ENCODE measurements at places on chromosomes 11 and 22. TPM values are rescaled to one million over a fixed set of nuclear protein-coding genes. Genes with fewer than 3 reads are reported as not detected.
A peak's percentile ranks its signal among the peaks of the same experiment; 100 is the strongest.

GRCh38 chr11:26583550-26583949, 11.5 kb upstream of the MUC15 start:
- H3K27ac ChIP-seq = no peak overlapping the region
- no peaks in the 10 kb centered on the region for H3K36me3 ChIP-seq
- no peaks in the 10 kb centered on the region for H3K27me3 ChIP-seq
- no peaks in the 10 kb centered on the region for H3K4me1 ChIP-seq

- H3K27me3 ChIP-seq = no peaks in the 10 kb centered on the region
- no peak for DNase-seq
- no peaks in the 10 kb centered on the region for H3K36me3 ChIP-seq
- no peak overlapping the region for H3K4me3 ChIP-seq
- no peak overlapping the region for H3K27ac ChIP-seq
- no peaks in the 10 kb centered on the region for H3K4me1 ChIP-seq
Measured at GRCh38 chr11:109527496-109527895, 105.5 kb downstream of the C11orf87 start.

DNA sequence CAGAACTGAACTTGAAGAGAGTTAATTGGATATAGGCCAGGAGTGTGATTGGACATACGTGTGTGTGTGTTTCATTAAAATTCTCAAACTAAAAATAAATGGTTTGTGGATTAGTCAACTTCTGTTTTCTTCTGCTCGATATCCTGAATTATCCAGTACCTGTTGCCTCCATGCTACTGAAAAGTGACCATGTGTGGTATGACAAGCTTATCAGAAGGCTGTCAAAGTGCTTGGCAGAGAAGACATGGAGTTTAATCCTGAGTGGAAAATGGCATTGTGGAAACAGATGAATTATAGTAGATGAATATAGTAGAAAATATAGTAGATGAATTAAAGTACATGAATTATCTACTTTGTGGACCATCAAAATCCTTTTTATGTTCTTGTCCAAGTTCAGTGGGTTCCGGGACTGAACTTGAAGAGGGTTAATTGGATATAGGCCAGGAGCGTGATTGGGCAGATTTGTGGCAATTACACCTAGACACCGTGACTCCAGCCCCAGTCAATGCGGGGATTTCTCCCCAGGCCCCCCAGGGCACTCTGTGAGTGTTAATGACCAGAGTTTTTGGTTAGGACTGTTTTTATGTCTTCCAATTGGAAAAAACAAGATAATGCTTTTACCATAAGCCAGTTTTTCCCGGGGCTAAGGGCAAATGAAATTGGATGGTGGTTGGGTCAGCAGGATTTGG, 30.1 kb downstream of the GRAMD1B start:
- no peak for DNase-seq
- H3K36me3 ChIP-seq = peaks cover 12% of the 10 kb centered on the region
- H3K27ac ChIP-seq = no peak overlapping the region
- no peaks in the 10 kb centered on the region for H3K27me3 ChIP-seq
- no peak overlapping the region for H3K4me3 ChIP-seq

GRCh38 chr11:92870196-92870832, 99.1 kb upstream of the MTNR1B start:
- H3K27ac ChIP-seq = no peak overlapping the region
- H3K4me1 ChIP-seq = no peaks in the 10 kb centered on the region
- no peak for DNase-seq
- no peaks in the 10 kb centered on the region for H3K36me3 ChIP-seq
- H3K27me3 ChIP-seq = no peaks in the 10 kb centered on the region

GRCh38 chr22:29912605-29913398, 29.8 kb downstream of the MTMR3 start:
- no peaks in the 10 kb centered on the region for H3K27me3 ChIP-seq
- no peak for DNase-seq
- no peak overlapping the region for H3K4me3 ChIP-seq
- no peaks in the 10 kb centered on the region for H3K4me1 ChIP-seq

GRCh38 chr22:20859615-20860014, 808 bp downstream of the SNAP29 start:
- no peak overlapping the region for H3K27ac ChIP-seq
- peaks cover 8% of the 10 kb centered on the region for H3K4me1 ChIP-seq
- peak overlapping the region; percentile 91 for H3K4me3 ChIP-seq
- H3K36me3 ChIP-seq = no peaks in the 10 kb centered on the region
- DNase-seq = no peak
- no peaks in the 10 kb centered on the region for H3K27me3 ChIP-seq

DNA sequence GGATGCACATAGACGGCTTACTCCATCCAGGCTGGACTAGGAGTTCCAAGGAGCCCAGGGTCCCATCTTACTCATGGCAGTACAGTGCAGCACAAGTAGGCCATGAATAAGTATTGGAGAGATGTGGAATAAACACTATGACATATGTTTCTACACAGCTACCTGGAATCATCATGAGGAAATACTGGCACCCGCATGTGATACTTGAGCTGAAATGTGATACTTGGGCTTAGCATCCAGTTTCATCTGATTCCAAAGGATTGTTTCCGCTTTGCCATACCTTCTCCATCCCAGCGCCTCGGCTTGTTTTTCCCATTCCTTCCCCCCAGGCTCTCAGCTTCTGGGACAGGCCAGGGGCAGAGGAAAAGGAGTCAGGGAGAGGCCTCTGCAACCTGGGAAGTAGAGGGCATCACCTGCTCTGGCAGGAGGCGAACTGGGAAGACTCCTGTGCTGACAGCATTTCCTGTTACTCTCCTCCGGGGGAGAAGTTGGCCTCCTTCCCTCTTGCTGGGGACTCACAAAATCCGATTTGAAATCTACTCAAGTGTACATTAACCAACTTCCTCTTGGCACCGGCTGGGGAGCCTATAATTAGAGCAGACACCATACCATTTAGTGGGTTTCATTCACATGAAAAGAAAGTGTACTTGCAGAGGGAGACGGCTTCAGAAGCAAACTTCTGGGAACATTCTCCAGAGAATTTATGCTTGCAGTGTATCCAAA, 187.8 kb downstream of the MIAT start:
- H3K4me3 ChIP-seq = no peak overlapping the region
- H3K4me1 ChIP-seq = no peaks in the 10 kb centered on the region
- 0 out of 2 replicates have a peak, but pooled peaks cover 2% of the 10 kb centered on the region for H3K27me3 ChIP-seq
- H3K36me3 ChIP-seq = no peaks in the 10 kb centered on the region

GRCh38 chr11:65419772-65420481, 2.7 kb upstream of the NEAT1 start:
- peak overlapping the region; percentile 71 for H3K27ac ChIP-seq

GRCh38 chr11:117970400-117971024, 15.7 kb upstream of the IL10RA start:
- no peak overlapping the region for H3K4me3 ChIP-seq
- no peaks in the 10 kb centered on the region for H3K36me3 ChIP-seq
- no peaks in the 10 kb centered on the region for H3K27me3 ChIP-seq
- DNase-seq = no peak
- H3K4me1 ChIP-seq = no peaks in the 10 kb centered on the region

- H3K27ac ChIP-seq = no peak overlapping the region
- H3K4me3 ChIP-seq = no peak overlapping the region
- DNase-seq = no peak
- peaks cover 5% of the 10 kb centered on the region for H3K4me1 ChIP-seq
- no peaks in the 10 kb centered on the region for H3K27me3 ChIP-seq
Measured at GRCh38 chr11:10288881-10289764, 4.9 kb downstream of the SBF2 start.

- H3K36me3 ChIP-seq = peaks cover 4% of the 10 kb centered on the region
- DNase-seq = no peak
- no peaks in the 10 kb centered on the region for H3K27me3 ChIP-seq
- H3K4me1 ChIP-seq = no peaks in the 10 kb centered on the region
- no peak overlapping the region for H3K27ac ChIP-seq
- H3K4me3 ChIP-seq = no peak overlapping the region
Measured at GRCh38 chr22:30704978-30705377, 10.3 kb downstream of the OSBP2 start.

DNA sequence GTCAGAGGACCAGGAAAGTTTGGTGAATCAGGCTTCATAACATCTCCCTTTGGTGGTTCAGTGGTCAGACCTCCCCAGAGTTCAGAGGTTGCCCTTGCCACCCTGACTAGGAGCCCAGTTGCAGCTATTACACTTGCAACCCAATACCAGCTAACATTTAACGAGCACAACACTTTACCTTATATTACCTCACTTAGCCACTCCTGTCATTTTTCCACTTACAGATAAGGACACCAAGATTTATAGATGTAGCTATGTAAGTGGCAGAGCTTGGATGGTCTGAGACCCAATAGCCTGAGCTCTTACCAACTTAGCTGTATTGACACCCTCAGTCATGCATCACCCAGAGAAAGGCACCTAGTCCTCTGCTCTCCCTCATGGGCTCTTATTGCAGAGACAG, 234.7 kb downstream of the INSC start:
- H3K27ac ChIP-seq = no peak overlapping the region
- H3K27me3 ChIP-seq = no peaks in the 10 kb centered on the region
- DNase-seq = no peak

- no peaks in the 10 kb centered on the region for H3K27me3 ChIP-seq
- peak overlapping the region; percentile 78 for H3K4me3 ChIP-seq
- peak overlapping the region; percentile 49 for H3K27ac ChIP-seq
- peak; percentile 95 for DNase-seq
Measured at GRCh38 chr11:65477149-65477965, 21.5 kb upstream of the MALAT1 start.

Gene TTLL12
- total RNA-seq = 90.2 TPM

Gene LRRC74B
- not detected for total RNA-seq

Gene ART5
- total RNA-seq = 7.5 TPM

Measured in H9 (cell line).